ENCODE measurements at places on chromosomes 6 and 20. TPM values are rescaled to one million over a fixed set of nuclear protein-coding genes. Genes with fewer than 3 reads are reported as not detected.

The SEMG1 gene
- polyA plus RNA-seq = not detected

The PRSS35 gene
- polyA plus RNA-seq = not detected

The RBM24 gene
- polyA plus RNA-seq = not detected

The ASIP gene
- not detected for polyA plus RNA-seq

The HLA-C gene
- polyA plus RNA-seq = 4,766 TPM

The RSPH9 gene
- 0.55 TPM for polyA plus RNA-seq

The CLIC5 gene
- polyA plus RNA-seq = 0.44 TPM

The IRF4 gene
- 0.98 TPM for polyA plus RNA-seq

The VPS16 gene
- polyA plus RNA-seq = 76.5 TPM

The SFTA2 gene
- polyA plus RNA-seq = not detected

The KCNQ5 gene
- 1.8 TPM for polyA plus RNA-seq

The ADGRF4 gene
- polyA plus RNA-seq = not detected

The ELOVL2 gene
- not detected for polyA plus RNA-seq

The SLC22A23 gene
- polyA plus RNA-seq = not detected

The PAQR8 gene
- polyA plus RNA-seq = 6.2 TPM

The ELOVL4 gene
- polyA plus RNA-seq = not detected

The ANKRD6 gene
- polyA plus RNA-seq = 0.52 TPM

The PDE7B gene
- 0.14 TPM for polyA plus RNA-seq

The TRDN gene
- not detected for polyA plus RNA-seq

The SPATA2 gene
- 5.3 TPM for polyA plus RNA-seq

The DEFB123 gene
- not detected for polyA plus RNA-seq

The STMND1 gene
- not detected for polyA plus RNA-seq

The DBNDD2 gene
- 11.0 TPM for polyA plus RNA-seq

The TCP11 gene
- polyA plus RNA-seq = not detected

The DLL1 gene
- polyA plus RNA-seq = 0.09 TPM

The ABRACL gene
- polyA plus RNA-seq = 167 TPM

The GGTLC1 gene
- polyA plus RNA-seq = not detected

The SCGN gene
- polyA plus RNA-seq = not detected

The ZNF165 gene
- polyA plus RNA-seq = 0.39 TPM

The SLC22A7 gene
- polyA plus RNA-seq = not detected

The C6orf136 gene
- polyA plus RNA-seq = 9.8 TPM

The RFX6 gene
- polyA plus RNA-seq = not detected

The OXT gene
- 1.1 TPM for polyA plus RNA-seq

The LRFN2 gene
- polyA plus RNA-seq = 0.67 TPM

The ZNF831 gene
- polyA plus RNA-seq = 2.0 TPM

The SEL1L2 gene
- not detected for polyA plus RNA-seq
